Activated T-cell treated with anti-CD3 and anti-CD28 coated beads for 1 hour (primary cell): ENCODE measurements at places on chromosomes 12 and 14.

- DNase-seq, result no peak
Measured at GRCh38 chr12:52542785-52543318, 10.1 kb downstream of the KRT71 start.

GRCh38 chr12:1197264-1198018 is 206.4 kb downstream of the ERC1 start:
- no peak for DNase-seq

GRCh38 chr14:100155049-100155621 is 4.3 kb downstream of the DEGS2 start:
- no peak for DNase-seq

DNA sequence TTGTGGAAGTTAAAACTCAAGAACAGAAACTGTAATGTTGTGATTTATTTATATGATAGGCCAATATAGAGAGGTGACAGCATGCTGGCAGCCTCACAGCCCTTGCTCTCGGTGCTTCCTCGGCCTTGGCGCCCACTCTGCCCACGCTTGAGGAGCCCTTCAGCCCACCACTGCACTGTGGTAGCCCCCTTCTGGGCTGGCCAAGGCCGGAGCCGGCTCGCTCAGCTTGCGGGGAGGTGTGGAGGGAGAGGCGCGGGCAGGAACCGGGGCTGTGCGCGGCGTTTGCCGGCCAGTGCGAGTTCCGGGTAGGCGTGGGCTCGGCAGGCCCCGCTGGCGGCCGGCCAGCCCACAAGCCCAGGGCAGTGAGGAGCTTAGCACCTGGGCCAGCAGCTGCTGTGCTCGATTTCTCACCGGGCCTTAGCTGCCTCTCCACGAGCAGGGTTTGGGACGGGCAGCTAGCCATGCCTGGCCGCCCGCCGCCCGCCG is 65.8 kb upstream of the SLC8A3 start:
- no peak for DNase-seq

- DNase-seq, result no peak
Measured at GRCh38 chr14:103223818-103224352, 100.6 kb downstream of the TNFAIP2 start.

GRCh38 chr12:4331842-4332241 is 10.8 kb downstream of the TIGAR start:
- DNase-seq, result no peak

DNA sequence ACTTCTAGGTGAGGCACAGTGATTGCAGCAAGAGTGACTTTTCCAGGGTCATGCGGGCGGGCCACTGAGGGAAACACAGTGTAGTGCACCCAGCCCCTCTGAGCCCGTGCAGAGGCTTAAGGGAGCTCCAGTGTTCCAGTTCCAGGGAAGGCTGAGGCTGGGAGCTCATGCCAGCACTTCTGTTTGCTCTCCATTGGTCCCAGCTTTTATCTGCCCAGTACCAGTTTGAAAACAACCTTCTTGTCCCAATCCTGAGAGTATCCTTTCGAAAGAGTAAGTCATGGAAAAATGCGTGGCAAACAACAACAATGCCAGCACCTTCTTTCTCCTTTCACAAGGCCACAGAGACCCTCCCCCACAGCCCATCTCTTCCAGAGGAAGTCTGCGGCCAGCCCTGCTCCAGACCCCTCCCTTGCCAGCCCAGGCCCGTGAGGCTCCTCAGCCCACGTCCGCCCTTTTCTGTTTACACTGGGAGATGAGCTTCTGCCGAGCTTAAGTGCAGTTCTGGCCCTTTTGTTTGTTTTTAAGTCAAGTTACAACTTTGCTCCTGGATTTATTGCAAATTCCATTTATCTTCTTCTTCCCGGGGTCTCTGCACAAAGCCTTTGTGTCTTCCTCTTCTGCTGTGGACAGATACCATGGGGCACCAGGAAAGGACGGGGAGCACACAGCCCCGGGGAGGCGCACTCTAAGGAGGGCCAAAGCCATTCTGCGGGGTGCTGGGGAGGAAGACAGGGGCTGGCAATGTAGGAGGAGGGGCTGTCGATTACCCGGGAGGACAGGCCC is 185.6 kb downstream of the ZFP36L1 start:
- no peak for DNase-seq

GRCh38 chr12:111448846-111449790 is 43.4 kb downstream of the SH2B3 start:
- DNase-seq, result no peak

DNA sequence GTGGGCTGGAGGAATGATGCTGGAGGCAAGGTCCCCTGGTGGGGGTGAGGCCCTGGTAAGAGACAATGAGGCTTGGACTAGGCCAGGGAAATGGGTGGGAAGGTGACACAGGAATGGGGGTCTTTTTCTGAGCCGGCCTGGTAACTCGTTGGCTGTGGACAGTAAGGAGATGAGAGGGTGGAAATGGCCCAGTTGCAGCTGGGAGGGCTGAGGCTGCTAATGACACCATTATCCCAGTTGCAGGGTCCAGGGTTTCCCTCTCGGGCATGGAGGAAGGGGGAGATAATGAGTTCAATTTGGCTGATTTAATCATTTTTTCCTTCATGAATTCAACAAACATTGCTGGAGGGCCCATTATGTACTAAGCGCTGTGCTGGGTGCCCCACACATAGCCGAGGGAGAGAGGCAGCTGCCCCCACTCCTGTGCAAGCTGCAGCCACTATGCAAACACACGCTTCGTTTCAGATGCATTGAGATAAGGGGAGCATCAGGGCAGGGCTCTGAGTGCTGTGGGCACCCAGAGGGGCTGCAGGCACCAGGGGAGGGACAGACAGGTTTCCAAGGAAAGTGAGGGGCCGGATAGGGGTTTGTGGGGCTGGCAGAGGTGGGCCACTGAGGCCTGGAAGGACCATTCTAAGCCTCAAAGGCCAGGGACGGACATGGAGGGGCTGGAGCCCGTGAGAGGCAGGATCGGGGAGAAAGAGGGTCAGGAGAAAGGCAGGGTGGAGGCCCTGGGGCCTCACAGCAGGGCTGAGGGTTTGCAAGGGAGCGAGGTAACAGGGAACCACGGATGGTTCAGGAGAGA is 43.2 kb upstream of the MEG3 start:
- DNase-seq, result no peak

GRCh38 chr12:87163122-87163521 is 866.1 kb downstream of the C12orf50 start:
- DNase-seq, result no peak

DNA sequence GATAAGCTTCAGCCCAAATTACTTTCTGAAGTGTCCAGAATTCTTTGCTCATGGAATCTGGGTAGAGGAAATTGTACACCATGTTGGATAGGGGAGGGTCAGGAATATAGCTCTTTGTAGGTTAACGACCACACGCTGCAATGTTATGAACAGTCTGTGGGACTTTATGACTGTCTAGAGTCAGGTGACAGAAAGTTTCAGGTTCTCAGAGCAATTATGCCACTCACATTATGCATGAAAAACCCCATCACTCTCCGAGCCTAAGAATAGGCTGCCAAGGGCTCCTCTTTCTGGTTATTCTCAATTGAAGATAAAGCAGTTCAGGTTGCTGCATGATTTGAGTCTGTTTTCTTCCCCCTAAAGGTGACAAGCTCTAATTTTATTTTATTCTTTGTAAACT is 430.9 kb downstream of the ATP23 start:
- no peak for DNase-seq

DNA sequence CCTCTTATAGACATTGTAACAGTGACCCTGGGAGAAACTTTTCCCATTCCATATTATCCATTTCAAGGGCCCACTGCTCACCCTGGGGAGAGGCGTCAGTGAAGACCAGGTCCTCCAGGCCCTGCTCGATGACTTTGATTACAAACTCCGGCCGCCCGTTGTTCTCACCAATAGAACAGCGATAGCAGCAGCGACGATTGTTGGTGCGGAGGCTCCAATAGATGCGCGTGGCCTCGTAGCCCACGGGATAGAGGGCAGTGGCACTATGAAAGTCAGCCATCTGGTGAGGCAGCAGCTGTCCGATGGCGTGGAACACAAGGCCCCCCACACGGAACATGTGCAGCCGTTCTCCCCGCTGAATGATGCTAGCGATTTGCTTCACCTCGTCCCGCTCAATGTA is 7.5 kb upstream of the PRKAG1 start:
- no peak for DNase-seq

GRCh38 chr12:28189784-28190320 is 404 bp upstream of the CCDC91 start:
- no peak for DNase-seq

GRCh38 chr12:2266666-2267620 is 214.2 kb downstream of the CACNA1C start:
- no peak for DNase-seq

DNA sequence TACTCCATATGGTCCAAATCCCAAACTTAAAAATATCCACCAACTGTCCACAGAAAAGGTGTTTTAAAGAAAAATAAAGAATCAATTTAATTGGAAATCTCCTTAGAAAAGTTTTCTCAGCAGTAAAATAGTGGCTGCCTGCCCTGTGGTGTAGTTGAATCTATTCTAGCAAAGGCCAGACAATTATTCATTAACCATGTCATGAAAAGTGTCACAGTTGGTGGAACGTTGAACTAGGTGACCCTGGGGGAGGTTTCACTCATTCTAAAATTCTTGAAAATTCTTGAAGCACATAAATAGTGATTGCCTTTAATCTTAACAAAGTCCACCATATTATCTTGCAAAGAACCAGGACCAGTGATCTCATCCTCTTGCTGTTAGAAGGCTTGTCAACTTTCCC is 78.4 kb upstream of the GZMB start:
- no peak for DNase-seq

GRCh38 chr12:124927201-124928094 is 13.0 kb upstream of the UBC start:
- peak; percentile 88 for DNase-seq

DNA sequence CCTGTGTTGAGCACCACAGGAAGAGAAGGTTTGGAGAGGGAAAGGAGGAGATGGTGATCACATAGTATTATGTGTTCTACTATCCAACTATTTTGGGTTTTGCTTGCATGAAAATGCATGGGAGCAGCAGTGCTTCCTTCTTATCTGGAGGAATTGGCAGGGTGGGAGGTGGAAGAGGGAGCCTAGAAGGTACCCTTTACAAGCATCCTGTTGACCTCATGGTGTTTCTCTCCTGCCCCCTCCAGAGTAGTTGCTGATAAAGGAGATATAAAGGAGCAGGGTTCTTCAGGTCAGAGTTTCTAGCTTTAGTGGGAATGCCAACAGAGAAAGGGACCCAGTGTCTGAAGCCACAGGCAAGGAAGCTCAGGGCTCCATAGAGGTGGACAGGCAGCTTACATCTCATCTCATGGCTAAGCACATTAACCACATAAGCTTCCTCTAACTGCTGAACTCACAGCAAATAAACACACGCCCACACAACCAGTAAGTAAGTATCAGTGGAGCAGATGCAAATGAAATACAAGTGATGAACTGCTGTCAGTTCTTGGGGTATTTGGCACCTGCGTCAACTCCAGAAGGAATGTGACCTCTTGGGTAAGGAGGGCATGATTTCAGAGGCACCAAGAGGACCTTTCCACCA is 174.2 kb upstream of the SLC38A2 start:
- no peak for DNase-seq
